ENCODE measurements at places on chromosomes 12 and 14. TPM values are rescaled to one million over a fixed set of nuclear protein-coding genes. Genes with fewer than 3 reads are reported as not detected.

Gene SIRT4
- total RNA-seq: 2.2 TPM

Gene SMIM41
- not detected for total RNA-seq

Gene PLEKHG7
- total RNA-seq: not detected

Gene AMHR2
- total RNA-seq: not detected

Gene FSCB
- total RNA-seq: 0.31 TPM

Gene ATXN2
- total RNA-seq: 117 TPM

Measured in parietal lobe (tissue), 2 donors.